ENCODE measurements at places on chromosomes 6 and 20.

- DNase-seq, result no peak
Observed at GRCh38 chr6:101605874-101606273, 212.4 kb downstream of the GRIK2 start.

GRCh38 chr20:10427060-10427692, 6.8 kb downstream of the MKKS start:
- DNase-seq, result no peak

GRCh38 chr20:54110457-54110856, 40.1 kb upstream of the BCAS1 start:
- no peak for DNase-seq

DNA sequence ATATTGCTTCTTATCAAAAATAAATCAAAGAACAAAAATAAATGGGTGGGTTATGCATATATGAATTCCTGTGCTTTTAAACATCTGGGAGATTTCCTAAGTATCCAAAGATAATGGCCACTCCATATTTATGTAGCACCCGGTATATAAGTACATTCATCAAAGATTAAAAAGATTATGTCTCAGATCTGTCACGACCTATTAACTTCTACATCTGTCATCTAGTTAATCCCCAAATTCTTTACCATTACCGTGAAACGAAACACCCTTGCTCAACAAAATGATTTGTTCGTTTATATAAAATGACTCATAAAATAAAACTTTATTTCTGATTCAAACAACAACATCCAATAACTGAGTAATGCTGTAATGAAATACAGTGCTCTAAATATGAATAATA, 64.8 kb upstream of the FOXQ1 start:
- DNase-seq, result no peak

DNA sequence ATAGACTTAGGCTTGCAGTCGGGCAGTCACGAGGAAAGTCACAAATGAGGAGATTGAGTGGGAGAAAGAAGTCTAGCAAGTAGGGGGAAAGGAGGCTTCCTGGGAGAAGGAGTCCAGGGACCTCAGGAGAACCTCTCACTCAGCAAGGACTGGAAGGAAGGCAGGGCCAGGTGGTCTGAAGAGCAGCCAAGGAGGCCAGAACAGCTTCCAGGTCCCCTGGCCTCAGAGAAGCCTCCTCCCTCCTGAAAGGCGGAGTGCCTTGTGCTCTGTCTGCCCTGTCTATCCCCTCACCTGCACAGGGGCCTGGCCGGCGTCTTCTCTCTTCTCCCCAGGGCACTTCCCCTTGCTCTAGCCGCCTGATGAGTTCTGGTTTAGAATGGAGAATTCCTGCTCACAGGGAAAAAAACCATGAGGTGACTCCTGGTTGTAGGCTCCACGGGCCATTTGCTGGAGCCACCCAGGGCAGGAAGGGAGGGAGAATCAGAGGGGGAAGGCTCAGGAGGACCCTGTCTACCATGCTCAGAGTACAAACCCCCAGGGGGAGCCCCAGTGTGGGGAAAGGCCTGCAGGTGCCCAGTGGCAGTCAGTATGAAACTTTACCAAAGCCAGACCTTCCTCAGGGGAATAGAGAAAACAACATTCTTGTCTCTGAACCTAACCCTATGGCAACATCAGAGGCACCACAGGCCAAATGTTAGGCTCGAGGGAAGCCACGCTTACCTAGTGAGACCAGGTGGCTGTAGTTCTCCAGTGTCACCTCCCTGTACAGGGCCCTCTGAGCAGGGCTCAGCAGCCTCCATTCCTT, 11.2 kb downstream of the ZNF337 start:
- no peak for DNase-seq

- DNase-seq, result no peak
Observed at GRCh38 chr6:144217264-144217663, 66.9 kb downstream of the STX11 start.

DNA sequence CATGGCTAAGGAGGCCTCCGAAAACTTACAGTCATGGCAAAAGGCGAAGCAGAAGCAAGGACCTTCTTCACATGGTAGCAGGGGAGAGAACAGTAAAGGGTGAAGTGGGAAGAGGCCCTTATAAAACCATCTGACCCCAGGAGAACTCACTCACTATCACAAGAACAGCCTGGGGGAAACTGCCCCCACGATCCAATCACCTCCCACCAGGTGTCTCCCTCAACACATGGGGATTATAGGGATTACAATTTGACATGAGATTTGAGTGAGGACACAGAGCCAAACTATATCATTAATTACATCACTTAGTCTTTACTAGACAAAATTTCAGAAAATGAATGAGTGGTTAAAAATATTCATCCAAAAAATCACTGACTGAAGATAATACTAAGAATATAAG, 453.6 kb downstream of the COL12A1 start:
- DNase-seq, result no peak

GRCh38 chr6:168858926-168859325, 394.7 kb downstream of the THBS2 start:
- no peak for DNase-seq

- no peak for DNase-seq
Observed at GRCh38 chr6:108286366-108286765, 8.5 kb upstream of the AFG1L start.

DNA sequence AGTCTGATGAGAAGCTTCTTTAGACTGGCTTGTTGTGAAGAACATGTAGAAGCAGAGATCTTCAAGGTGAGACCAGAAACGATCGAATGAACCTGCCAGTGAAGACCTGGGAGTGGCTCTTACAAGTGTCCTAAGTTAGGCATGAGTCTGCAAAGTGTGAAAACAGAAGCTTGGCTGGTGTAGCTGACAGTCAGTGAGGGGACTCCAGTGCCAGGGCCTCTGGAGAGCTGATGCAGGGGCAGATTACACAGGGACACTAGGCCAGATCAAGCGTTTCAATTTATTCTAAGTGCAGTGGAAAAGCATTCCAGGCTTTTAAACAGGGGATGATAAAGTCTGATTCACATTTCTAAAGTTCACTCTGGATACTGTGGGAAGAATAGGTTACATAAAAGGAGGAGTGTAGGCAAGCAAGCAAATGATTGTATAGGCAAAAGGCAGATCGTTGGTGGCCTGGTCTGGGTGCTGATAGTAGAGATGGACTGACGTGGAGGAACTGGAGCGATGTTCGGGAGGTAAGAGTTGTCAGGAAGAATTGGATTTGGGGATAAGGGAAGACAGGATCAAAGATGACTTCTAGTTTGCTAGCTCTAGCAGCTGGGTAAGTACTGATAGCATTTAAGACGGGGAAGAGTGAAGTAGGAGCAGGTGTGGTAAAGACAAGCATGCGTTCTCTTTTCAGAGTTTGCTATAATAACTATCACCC, 133.5 kb downstream of the MAN1A1 start:
- DNase-seq, result no peak

DNA sequence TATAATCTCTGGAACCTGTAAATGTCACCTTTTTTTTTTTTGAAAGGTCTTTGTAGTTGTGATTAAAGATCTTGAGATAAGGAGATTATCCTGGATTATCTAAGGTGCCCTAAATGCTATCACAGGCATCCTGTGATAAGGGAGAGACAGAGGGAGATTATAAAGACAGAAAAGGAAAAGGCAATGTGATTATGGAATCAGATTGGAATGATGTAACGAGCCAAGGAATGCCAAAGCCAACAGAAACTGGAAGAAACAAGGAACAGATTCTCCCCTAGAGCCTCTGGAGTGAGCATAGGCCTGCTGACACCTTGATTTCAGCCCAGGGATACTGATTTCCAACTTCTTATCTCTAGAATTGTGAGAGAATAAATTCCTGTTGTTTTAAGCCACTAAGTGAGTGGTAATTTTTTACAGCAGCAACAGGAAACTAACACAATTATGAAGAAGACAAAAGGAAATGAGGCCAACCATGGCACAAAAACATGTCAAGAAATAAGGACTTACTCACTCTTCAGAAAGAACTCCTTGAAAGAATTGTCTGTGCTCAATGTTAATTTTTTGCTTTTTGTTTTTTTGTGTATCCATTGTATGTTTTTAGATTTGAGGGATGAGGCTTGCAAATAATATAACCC, 82.7 kb downstream of the CFAP61 start:
- DNase-seq, result no peak

DNA sequence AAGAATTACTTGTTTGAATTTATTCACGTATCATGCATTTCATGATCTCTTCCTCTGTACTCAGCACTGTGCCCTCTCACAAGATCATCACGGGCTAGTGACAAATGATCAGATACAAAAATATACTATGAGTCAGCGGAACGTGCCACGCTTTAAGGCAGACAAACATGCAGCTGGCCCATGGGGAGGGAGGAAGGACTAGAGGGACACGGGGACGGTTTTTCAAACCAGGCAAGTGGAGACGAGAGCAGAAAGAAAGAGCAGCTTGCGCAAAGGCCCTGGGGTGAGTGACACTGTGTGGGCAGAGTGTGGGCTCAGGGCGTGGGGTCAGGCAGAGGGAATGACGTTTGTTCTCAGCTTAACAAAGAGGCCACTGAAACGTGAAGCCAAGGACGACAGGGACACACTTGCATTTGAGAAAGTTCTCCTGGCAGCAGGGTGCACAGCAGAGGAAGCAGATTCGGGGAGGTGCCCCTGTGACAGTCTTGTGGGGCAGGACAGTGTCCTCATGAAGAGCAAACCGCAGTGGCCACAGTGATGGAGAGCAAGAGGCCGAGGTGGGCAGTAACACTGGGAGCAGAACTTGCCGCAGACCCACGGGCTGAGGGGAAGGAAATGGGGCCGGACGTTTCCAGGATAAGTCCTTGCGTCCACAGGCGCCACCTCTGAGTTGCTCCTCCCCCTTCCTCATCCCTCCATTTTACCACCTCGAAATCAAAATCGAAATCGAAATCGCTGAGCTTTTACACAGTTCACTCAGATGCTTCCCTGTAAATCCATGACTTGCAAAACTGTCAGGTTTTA, 6.9 kb upstream of the RPS6KA2 start:
- DNase-seq, result no peak

GRCh38 chr6:114906096-114906495, 563.3 kb upstream of the HS3ST5 start:
- DNase-seq, result no peak

GRCh38 chr6:39339868-39340550, 17.5 kb upstream of the KCNK16 start:
- no peak for DNase-seq

DNA sequence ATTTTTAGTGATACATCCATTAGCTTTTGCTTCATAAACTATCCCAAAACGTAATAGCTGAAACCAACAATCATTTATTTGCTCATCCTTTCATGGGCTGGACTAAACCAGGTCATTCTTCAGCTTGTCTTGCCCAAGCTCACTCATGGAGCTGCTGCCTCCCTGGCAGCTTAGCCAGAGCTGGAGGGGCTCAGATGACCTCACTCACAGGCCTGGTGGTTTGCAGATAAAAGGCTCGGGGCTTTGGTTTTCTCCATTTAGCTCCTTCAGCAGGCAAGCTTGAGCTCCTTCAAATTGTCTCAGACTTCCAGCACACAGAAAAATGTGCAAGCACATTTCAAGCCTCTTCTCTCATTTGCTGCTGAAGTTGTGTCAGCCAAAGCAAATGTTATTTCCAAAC, 139.1 kb downstream of the BTBD3 start:
- DNase-seq, result no peak

- DNase-seq, result no peak
Observed at GRCh38 chr6:73139681-73140383, 85.5 kb downstream of the KHDC1L start.

DNA sequence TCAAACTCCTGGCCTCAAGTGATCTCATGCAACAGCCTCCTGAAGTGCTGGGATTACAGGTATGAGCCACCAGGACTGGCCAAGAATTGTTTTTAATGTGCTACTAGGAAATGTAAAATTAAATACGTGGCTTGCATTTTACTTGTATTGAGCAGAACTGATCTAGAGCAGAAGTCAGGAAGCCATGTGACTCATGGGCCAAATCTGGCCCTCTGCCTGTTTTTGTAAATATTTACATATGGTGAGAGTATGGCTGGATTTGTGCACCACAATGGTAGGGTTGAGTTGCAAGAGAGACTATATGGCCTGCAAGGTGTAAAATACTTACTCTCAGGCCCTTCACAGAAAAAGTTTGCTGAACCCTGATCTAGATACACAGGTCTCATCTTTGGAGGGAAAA, 75.8 kb downstream of the LAMP5 start:
- no peak for DNase-seq

GRCh38 chr20:33561692-33562601, 72.1 kb downstream of the CBFA2T2 start:
- DNase-seq, result no peak

DNA sequence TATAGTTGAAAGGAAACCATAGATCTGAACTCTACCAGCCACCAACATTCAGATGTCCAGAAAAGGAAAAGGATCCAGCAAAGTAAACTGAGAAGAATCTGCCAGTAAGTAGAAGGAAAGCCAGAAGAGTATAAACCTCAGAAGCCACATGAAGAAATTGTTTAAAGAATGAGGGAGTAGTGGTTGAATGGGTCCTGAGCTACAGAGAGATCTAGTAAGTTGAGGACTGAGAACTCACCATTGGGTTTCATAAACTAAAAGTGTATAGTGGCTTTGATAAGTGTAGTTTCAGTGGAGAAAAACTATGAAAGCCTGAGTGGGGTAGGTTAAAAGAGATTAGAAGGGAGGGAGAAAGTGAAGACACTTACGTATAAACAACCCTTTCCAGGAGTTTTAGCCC, 32.0 kb upstream of the SUMO4 start:
- no peak for DNase-seq

- DNase-seq, result no peak
Observed at GRCh38 chr6:106168097-106168888, 82.2 kb downstream of the PRDM1 start.

GRCh38 chr6:81847866-81848265, 95.4 kb upstream of the TENT5A start:
- no peak for DNase-seq

DNA sequence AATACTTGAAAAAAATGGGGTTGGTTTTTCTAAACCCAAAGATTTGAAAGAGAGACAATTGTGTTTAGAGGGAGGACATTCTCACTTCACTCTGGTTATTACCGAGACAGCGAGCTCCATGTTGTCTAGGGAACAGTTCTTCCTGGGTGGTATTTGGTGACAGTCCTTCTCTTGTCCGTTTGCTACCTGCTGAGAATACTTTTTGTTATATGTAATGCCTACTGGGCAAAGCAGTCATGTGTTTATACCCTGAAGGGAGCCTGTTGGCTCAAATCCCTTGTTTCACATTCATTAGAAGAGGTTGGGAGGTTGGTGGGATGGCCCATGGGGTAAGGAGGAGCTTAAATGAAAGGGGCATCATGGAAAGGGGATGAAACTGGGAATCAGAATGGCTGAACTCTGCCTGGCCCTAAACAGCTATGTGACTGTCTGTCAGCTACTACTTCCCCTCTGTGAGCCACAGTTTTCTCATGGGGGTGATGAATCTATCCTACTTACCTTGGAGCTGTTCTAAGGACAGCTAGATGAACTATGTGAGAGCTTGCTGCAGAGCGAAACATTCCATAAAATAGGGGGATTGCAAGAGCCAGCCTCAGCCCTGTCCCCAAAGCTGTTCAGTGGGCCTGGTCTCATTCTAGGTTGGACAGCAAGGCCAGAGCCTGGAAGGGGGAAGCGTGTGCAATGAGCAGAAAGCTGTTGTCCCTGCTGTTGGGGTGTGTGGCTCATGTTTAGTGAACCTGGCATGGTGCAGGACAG, 43.5 kb downstream of the FNDC1 start:
- DNase-seq, result no peak

DNA sequence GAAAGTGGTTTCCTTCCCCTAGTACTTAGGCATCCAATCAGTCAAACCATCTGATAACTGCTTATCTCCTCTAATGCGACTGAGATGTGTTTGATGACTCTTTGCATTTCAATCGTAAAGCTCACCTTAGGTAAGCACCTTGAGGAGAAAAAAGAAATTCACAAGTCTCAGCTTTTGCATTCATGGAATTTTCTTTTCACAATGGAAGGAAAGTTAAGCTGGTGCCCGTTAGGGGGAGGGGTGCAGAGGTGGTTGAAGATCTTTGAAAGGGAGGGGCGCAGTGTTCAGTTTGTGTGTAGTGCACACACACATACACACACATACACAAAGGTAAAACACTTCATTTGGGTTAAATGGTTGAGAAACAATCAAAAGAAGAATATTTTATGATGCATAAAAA, 87.1 kb upstream of the SALL4 start:
- DNase-seq, result no peak
